ENCODE measurements at places on chromosomes 11 and 22.

DNA sequence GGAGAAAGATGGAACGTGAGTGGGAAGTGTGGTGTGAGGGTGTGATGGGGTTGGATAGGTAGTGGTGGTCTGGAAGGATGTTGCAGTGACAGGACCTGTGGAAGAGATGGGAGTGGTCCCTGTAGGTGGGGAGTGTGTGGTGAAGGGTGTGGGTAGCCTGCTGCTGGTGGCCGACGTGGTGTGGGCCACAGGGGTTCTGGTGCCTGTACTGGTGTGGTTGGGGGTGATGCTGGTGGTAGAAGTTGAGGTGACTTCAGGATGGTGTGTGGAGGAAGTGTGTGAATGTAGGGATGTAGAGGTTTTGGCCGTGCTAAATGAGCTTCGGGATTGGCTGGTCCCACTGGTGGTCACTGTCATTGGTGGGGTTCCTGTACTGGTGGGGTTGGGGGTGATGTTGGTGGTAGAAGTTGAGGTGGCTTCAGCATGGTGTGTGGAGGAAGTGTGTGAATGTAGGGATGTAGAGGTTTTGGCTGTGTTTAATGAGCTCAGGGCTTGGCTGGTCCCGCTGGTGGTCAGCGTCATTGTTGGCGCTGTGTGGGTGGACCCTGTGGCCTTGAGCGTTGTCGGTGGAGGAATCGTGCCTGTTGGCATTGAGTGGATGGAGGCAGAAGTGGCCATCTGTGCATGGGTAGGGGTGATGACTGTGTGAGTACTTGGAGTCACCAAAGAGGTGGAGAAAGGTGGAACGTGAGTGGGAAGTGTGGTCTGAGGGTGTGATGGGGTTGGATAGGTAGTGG, 19.1 kb downstream of the MUC6 start:
- no peak for DNase-seq

- DNase-seq: no peak
Observed at GRCh38 chr22:35919002-35919542, 109.6 kb downstream of the RBFOX2 start.

GRCh38 chr11:25408146-25408545, 911.3 kb downstream of the LUZP2 start:
- no peak for DNase-seq

GRCh38 chr11:19428206-19429002, 187.7 kb upstream of the E2F8 start:
- DNase-seq: no peak

DNA sequence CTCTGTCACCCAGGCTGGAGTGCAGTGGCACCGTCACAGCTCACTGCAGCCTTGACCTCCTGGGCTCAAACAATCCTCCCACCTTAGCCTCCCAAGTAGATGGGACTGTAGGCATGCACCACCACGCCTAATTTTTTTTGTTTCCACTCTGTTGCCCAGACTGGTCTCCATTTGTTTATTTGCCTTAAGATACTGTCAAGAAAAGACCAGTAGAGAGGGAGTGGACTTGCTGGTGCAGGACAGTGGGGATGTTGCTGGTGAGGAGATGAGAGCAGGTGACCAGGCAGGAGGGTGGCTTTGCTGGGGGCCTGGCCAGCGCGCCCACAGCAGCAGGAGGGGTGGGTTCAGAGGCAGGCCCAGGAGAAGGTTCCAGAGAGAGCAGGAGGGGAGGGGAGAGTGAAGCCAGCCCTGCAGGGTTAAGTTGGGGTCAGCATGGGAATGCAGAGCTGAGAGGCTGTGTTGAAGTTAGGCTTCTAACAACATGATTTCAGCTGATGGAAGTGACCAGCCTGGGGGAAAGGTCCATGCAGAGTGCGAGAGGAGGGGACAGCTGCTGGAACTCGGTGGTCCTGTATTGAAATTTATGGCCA, 35.8 kb downstream of the NADSYN1 start:
- DNase-seq: no peak

GRCh38 chr11:124179310-124179709, 3.8 kb upstream of the OR10D3 start:
- no peak for DNase-seq

- no peak for DNase-seq
Observed at GRCh38 chr11:1373536-1374214, 16.1 kb upstream of the BRSK2 start.

GRCh38 chr11:128422576-128423370, 164.6 kb downstream of the ETS1 start:
- DNase-seq: no peak

- no peak for DNase-seq
Observed at GRCh38 chr11:44229098-44229497, 80.8 kb downstream of the ALX4 start.
